ENCODE measurements at places on chromosomes 4 and X.

- DNase-seq = no peak
These were observed 7.1 kb downstream of the KLF3 start for GRCh38 chr4:38670939-38671591.

GRCh38 chr4:87151730-87152129 is 68.7 kb downstream of the KLHL8 start:
- DNase-seq = no peak

GRCh38 chr4:32858971-32859370 is 2138.8 kb downstream of the PCDH7 start:
- no peak for DNase-seq

DNA sequence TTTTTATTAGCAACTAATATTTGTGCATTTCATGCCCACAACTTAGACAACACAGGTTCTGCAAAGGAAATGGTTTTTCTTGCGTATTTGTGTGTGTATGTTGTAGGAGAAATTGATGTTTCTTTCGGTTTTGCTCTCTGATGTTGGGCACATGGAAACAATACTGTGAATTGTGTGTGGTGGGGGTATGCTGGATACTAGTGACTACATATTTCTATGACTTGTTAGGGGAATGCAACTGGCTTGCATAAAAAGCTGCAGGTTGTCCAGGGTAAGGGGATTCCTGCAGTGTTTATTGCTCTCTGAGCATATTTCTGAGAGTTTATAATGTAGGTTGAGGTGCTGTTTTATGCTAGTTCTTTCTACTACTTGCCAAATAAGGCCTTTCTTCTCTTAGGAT is 11.6 kb downstream of the DLG3 start:
- DNase-seq = no peak

DNA sequence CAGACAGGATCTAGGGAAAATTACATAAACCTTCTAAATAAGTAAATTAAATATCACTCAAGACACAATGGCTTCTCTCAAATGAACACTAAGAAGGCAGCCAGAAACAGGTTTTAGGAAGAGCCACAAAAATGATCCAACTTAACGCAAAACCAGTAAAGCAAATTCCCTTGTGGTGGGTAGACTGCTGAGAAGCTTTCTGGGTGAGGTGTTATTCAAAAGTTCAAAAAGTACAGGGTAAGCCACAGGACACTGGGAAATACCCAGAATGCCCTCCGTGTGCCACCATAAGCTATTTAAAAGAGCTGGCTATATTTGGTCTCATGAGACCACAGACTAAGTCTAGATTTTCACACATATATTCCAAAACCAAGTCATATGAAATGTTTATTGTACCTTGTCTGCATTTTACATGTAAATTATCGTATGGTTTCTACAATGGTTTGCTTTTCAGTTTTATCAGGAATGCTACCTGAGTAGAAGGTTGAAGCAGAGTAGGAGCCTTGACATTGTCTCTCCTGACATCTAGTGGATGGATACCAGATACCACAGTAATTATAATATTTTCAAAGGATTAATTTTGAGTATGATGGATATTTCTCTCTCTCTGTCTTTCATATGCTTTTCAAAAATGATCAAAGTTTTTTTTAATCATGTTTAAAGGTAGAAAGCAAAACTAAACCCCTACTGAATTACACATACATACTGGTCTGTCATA is 109.3 kb upstream of the KLHL13 start:
- no peak for DNase-seq

DNA sequence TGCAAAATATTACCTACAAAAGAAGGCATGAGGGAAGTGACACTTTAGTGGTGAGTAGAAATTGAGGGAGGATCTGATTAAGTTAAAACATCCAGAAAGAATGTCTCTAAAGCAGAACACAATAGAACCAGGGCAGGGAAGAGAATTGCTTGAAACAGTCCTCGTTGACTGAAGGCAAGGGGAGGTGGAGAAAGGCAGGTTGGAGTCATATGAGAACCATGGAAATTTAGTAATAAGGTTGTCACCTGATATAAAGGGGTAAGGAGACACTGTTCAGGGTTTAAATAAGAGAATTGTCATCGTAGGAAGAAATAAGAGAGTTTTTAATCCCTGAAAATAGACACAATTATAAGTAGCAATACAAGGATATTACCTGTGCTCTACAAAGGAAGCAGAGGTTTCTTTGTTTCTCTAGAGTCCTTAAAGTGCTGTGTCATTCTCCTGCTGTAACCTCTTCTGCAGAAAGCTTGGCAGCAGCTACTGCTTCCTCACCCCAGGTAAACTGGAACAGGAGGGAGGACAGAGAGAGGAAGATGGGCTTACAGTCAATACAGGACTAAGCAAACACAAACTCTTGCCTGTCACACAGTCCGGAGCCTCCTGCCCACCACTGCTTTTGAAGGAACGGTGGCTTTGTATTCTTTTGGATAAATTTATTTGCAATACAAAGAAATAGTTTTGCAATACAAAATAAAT is 258.4 kb downstream of the PPARGC1A start:
- DNase-seq = no peak
